ENCODE measurements at places on chromosomes 11 and 22. TPM values are rescaled to one million over a fixed set of nuclear protein-coding genes. Genes with fewer than 3 reads are reported as not detected.

- H3K4me1 ChIP-seq = peaks cover 1% of the 10 kb centered on the region
- DNase-seq = no peak
- H3K27ac ChIP-seq = no peak overlapping the region
- no peak overlapping the region for H3K4me3 ChIP-seq
- no peaks in the 10 kb centered on the region for H3K27me3 ChIP-seq
Observed at GRCh38 chr22:17891481-17892167, 117.4 kb upstream of the BID start.

DNA sequence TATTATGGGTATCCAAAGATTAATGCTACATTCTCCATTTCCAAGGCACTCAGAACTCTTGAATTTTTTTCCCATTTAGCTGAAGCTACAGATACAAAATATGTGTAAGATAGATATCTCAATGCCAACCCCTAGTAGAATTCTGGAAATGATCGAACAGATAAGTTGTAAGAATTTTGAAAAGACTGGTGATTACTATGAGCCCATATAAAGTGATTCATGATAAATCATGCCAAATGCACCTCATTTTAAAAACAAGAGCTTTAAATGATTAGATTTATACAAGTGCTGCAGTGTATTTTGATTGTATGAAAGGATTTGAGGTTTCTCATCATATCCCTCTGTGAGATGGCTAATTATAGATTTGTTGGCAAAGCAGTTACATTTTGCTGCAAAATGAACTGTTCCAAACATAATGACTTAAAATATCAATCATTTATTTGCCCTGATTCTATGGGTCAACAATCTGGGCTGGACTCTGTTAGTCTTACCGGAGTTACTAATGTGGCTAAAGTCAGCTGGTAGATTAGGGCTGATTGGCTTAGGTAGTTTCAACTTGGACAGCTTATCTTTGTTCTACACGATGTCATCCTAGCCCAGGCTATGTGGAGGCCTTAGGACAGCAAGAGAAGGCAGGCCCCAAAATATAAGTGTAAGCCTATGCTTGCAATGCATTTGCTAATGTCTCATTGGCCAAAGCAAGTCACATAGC, 3.4 kb downstream of the OR10V1 start:
- no peaks in the 10 kb centered on the region for H3K36me3 ChIP-seq
- H3K27me3 ChIP-seq = peaks cover 9% of the 10 kb centered on the region
- no peak overlapping the region for H3K27ac ChIP-seq
- H3K4me3 ChIP-seq = no peak overlapping the region

Gene PGGHG
- 74.1 TPM for total RNA-seq

Gene DNAJB7
- total RNA-seq = not detected

All from activated B cell treated with CpG ODN at 0.5 μM for 24 hours (primary cell).